ENCODE measurements at places on chromosomes 2 and 18. TPM values are rescaled to one million over a fixed set of nuclear protein-coding genes. Genes with fewer than 3 reads are reported as not detected.

The PLEK gene
- total RNA-seq: 3.2 TPM

- no peak overlapping the region for H3K27ac ChIP-seq
- H3K27me3 ChIP-seq: peaks cover 10% of the 10 kb centered on the region
- H3K36me3 ChIP-seq: no peaks in the 10 kb centered on the region
- H3K4me3 ChIP-seq: no peak overlapping the region
- peaks cover 19% of the 10 kb centered on the region for H3K4me1 ChIP-seq
Observed at GRCh38 chr2:10035053-10035422, 8.3 kb upstream of the KLF11 start.

GRCh38 chr2:168712053-168712452 is 90.4 kb upstream of the NOSTRIN start:
- DNase-seq: no peak
- H3K27me3 ChIP-seq: no peaks in the 10 kb centered on the region
- H3K4me3 ChIP-seq: no peak overlapping the region
- H3K27ac ChIP-seq: no peak overlapping the region
- H3K36me3 ChIP-seq: no peaks in the 10 kb centered on the region

- H3K27ac ChIP-seq: peak overlapping the region; percentile 77
- DNase-seq: no peak
- peaks cover 65% of the 10 kb centered on the region for H3K36me3 ChIP-seq
- H3K4me3 ChIP-seq: peak overlapping the region; percentile 1
Observed at GRCh38 chr2:196148736-196149135, 22.6 kb downstream of the STK17B start.

DNA sequence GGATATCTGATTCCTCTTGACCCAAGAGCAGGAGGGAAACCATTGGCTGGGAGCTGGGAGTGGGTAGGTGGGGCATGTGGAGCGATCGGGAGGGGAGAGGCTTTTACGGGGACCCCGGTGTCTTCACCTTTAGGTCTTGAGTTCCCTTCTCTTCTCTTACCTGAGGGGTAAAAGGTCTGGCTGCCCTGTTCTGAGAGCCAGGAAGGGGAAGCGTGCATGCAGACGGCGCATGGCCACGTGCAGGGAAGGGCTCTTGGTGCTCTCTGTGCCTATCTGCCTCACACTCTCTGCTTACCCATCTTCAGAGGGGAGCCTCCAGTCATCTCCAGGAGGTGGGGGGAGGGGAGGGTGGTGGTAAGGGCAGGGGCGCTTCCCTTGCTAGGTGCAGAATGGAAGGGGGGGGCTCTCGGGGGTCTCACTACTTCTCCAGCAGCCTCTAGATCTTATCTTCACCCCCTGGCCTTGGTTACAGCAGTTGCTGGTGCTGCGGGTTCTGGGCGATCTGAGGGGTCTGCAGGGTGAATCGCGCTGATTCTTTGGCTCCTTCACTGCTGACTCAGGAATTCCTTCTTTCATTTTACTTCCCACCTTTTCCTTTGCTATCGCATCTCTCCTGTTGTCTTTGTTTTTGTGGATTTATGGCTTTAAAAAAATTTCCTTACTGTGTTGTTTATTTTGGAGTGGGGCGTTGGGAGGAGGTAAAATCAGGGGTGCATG is 225.8 kb upstream of the HS6ST1 start:
- H3K4me1 ChIP-seq: no peaks in the 10 kb centered on the region
- H3K27me3 ChIP-seq: peaks cover 8% of the 10 kb centered on the region
- no peak for DNase-seq
- no peaks in the 10 kb centered on the region for H3K36me3 ChIP-seq
- H3K27ac ChIP-seq: no peak overlapping the region
- H3K4me3 ChIP-seq: no peak overlapping the region

Data from activated T-helper 1 cell treated with anti-CD3 and anti-CD28 coated beads, Interleukin-12 subunit alpha, Interleukin-12 subunit beta, Interleukin-2, Interleukin-4 antibody, amounts not matched to agents 30 ng/mL and 10 ng/mL and 1 ng/mL, durations not matched to agents 14 hours and 24 hours and 36 hours (primary cell).